ENCODE measurements at places on chromosomes 4 and X.
A peak's percentile ranks its signal among the peaks of the same experiment; 100 is the strongest.

- no peak for DNase-seq
Measured at GRCh38 chrX:22526339-22526738, 253.6 kb downstream of the CBLL2 start.

DNA sequence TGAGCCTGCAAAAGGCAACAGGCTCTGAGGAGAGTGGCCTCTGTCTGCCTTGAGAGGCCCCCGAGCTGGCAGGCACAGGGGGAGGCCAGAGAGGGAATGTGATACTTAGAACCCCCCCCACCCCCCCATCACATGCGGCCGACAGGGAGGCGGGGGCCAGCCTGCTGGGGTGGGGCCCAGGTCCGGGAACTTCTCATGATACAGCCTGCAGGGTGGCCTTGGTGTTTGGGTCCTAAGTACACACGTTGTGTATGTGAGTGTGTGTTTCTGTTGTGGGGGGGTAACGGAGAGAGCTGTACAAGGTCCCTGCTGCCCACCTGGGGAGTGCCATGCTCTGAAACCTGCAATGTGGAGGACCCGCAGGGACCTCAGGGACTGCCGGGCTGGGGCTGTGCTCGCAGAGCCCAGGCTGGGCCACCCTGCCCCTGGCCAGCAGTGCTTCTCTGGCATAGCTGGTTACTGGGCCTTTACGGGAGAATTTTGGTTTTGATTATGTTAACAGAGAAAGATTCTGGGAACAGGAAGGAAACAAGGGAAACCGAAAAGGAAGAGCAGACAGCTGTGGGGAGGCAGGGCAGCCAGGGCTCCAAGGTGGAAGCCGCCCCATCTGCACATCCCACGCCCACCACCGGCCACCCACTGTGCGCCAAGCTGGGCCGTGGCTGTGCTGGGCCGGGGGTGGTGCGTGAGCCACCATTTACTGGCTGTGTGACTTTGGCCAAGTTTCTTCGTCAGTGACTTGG is 19.9 kb downstream of the SH3BP2 start:
- DNase-seq, result peak; percentile 28

DNA sequence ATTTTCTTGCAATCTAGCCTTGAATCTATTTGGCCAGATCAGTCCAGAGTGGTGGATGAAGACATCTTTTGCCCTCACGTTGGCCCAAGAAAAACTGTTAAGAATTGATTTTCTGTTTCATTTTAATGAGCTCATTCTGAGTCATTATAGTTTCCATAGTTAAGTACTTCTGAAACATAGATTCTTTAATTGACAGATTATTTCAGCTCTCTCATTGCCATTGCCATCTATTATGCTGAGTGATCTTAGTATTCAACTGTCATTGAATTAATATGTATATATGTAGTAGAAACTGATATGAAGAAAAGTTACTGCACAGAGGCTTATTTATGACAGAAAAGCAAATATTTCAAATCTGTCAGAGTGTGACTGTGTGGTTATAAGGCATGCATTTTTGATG is 45.5 kb upstream of the PPP1R2C start:
- DNase-seq, result no peak

DNA sequence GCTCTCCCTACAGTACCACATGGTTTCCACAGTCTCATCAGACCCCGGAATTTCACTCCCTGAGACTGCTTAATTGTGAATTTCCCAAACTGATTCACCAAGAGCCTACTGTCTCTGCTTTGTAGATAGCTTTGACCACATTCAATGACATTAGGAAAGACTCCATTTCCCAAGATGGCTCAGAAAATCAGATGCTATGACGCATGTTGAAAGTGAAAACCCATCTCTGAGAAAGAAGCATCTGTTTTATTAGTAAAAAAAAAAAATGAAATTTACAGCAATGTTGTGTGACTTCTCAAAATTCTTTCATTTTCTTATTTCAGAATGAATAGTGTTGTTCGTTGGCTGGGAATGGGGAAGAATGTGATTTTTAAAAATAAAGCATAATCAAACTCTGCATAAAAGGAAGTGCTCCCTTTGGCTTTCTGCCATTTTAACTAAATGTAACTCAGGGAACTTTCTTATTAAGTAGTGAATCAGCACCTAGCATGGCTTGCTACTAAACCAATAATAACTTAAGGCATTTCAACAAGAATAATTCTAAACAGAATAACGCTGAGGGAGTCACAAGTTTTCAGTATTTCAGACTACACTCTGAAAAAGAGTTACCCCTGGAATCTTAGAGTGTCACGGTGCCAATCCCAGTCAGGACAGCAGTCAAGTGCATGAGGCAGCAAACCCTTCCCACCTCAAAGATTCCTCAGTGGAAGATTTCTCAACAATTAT is 97.4 kb upstream of the MYOZ2 start:
- no peak for DNase-seq

GRCh38 chrX:53319614-53320542 is 38.5 kb upstream of the IQSEC2 start:
- DNase-seq, result peak; percentile 2

- no peak for DNase-seq
Measured at GRCh38 chrX:129529685-129530281, 6.5 kb upstream of the SMARCA1 start.

- peak; percentile 6 for DNase-seq
Measured at GRCh38 chrX:119755981-119756533, 2.3 kb upstream of the SOWAHD start.

- no peak for DNase-seq
Measured at GRCh38 chr4:142707401-142707800, 138.7 kb downstream of the INPP4B start.

- DNase-seq, result peak; percentile 32
Measured at GRCh38 chrX:71533851-71534561, 1.1 kb downstream of the OGT start.

DNA sequence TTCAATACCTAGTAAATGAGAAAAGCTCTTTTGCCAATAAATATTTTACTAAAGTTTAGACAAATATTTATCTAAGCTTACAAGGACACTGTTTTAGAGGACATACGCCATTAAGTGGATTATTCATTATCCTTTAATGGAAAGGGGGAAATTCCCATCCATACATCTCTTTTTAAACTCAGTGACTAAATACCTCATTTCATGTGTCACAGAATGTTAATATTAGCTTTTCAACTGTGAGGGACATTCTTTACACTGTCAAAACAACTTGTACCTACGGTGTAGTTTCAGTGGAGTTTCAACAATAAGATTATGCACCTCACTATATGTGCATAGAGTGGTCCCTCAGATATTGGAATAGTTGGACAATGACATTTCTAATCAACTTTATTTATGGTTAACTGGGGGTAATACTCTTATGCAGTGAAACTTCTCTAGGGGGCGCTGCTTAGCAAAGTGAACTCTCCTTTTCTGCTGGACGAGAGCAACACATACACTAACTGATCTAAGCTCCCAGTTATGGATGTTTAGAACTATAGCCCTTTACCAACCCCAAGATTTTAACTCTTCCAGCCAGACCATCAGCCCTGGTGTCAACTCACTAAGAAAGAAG is 9.7 kb downstream of the HS6ST2 start:
- no peak for DNase-seq

- no peak for DNase-seq
Measured at GRCh38 chrX:6134255-6134654, 94.4 kb downstream of the NLGN4X start.

- no peak for DNase-seq
Measured at GRCh38 chr4:82623121-82623683, 61.4 kb upstream of the TMEM150C start.

DNA sequence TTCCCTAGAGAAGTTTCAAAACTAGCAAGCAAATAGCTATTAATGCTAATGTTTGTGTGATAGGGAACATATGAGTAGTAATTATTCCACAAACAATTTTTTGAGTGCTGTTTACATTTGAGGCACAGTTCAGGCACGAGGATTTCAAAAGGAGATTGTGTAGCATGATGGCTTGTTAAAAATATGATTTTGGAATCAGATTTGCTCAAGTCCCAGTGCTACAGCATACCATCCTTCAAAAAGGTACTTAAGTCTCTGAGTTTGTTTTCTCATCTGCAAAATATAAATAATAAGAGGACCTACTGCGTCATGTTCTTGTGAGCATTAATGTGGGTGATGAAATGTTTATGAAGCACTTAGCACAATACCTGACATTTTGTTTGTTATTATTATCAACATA is 11.3 kb downstream of the TLR8 start:
- DNase-seq, result no peak

DNA sequence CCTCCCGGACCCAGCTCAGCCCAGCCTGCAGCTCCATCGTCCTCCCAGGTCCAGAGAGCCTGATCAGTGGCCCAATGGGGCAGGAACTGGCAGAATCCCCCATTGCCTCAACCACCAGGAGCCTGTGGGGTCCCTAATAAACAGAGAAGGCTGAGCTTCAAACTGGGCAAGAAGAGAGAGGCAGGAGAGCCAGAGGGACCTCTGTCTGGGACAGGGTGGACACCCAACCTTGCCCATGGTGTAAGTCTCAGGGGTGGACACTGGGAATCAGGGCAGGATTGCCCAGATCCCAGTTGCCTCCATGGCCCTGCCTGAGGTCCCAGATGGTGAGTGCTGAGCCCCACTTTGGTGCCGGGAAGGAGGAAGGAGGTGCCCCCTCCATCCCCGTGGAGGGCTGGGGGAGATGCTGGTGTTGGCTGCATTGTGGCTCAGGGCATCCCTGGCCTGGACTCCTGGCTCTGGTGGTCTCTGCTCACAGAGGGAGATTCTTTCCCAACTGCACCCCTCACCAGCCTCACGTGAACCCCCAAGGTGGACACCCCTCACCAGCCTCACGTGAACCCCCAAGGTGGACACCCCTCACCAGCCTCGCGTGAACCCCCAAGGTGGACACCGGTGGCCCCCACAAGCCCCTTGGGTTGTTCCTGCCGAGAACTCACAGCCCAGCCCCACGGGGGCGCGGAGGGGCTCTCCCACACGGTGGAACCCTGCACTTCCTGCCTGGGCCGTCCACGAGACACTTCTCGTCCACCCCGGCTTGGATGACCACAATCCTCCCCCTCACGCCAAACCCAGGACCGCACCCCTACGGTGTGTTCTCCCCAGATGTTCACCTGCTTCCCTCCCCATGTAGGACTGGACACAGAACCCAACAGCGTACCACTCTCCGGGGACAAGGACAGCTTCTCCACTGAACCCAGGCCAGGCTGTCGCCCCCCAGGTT is 5.4 kb downstream of the CPLX1 start:
- DNase-seq, result no peak

DNA sequence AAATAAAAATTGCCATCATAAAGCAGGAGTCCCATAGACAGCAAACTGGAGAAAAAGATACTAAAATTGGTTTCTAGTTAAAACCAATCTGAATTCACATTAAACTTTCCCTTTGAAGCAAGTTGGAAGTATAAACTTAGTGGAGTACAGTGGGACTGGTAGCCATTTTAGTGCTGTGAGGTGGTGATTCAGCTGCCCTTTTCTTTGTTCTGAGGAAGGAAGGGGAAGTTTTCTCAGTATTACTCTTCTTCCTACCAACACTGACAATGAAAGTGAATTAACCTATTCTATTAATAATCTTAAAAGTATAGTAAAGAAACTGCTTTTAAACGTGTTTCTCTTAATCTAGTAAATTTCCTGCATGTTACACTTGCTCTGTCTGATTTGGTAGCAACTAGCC is 36.7 kb downstream of the SLC9A6 start:
- no peak for DNase-seq

- no peak for DNase-seq
Measured at GRCh38 chr4:181877329-181877848, 365.8 kb upstream of the TENM3 start.

DNA sequence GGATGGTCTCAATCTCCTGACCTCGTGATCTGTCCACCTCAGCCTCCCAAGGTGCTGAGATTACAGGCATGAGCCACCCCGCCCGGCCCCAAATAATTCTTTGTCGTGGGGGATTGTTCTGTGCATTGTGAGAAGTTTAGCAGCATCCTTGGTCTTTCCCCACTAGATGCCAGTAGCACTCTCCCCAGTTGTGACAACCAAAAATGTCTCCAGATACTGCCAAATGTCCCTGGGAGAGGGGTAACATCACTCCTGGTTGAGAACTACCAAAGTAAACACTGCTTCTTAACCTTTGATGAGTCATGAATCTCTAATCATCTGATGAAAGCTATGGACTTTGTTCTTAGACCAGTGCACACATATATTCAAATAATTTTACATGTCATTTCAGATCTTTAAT is 90.7 kb upstream of the BRS3 start:
- DNase-seq, result no peak

DNA sequence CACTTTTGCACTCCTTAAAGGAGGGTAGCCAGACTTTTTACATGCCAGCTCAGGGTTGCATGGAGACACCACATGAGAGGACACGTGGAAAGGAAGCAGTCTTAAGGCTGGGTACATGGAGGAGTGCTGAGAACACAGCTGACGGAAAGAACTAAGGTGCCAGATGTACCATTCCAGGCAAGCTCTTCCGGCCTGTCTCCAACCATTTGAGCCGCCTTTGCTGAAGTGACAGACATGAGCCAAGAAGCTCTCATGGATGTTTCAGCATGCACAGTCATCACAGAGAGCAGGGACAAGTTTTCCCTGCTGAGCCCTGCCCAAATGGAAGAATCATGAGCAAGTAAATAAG is 83.4 kb upstream of the BMP2K start:
- no peak for DNase-seq

DNA sequence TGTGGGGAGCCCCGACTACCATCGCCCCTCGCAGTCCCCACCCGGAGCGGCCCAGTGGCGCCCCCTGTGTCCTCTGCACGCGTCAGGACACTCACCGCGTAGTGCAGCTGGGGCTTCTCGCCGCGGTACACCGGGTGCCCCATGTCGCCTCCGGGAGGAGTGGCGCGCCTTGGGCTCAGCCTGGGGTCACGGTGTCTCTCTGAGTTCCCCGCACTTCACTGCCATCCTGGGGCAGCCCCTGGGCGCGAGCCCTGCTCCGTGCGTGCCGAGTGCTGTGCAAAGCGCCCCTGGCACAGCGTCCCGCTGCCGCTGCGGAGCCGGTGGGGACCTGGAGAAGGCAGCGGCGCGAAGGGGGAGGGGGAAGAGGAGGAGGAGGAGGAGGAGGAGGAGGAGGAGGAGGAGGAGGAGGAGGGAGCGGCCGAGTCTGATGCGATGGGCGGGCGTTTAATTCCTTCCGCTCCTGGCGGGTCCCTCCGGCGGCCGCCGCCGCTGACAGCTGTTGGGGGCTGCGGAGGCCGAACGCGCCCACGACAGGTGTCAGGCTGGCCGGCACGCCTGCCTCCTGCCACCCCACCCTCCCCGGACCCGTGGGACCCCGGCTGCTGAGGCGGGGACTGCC is 134.3 kb downstream of the AMELX start:
- no peak for DNase-seq

DNA sequence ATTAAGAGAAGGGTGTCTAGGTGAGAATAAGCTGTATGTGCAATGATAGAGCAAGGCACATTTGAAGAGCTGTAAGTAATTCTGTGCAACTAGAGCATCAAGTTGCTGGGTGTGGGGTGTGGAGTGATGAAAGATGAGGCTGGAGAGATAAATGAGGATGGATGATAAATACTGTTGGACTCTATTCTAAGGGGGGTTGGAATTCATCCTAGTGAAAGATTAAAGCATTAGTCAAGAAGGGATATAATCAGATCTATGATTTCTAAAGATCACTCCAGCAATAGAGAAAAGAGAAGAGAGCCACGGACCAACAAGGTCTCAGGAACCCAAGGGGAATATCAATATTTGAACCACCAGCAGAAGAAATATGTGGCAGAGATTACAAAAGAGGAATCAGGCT is 415.0 kb upstream of the RPS6KA3 start:
- no peak for DNase-seq

- DNase-seq, result no peak
Measured at GRCh38 chr4:151563194-151563593, 154.2 kb downstream of the FHIP1A start.

- no peak for DNase-seq
Measured at GRCh38 chr4:174420316-174420715, 102.0 kb downstream of the HPGD start.

Measured in stimulated activated CD4-positive, alpha-beta T cell treated with anti-CD3 and anti-CD28 coated beads, Interleukin-1b, Interleukin-23, amount 100 ng/mL, for 4 hours (primary cell).